ENCODE measurements at places on chromosomes 7 and 10.

GRCh38 chr10:91668913-91669312 lies 36.0 kb upstream of the PPP1R3C start:
- DNase-seq: no peak

DNA sequence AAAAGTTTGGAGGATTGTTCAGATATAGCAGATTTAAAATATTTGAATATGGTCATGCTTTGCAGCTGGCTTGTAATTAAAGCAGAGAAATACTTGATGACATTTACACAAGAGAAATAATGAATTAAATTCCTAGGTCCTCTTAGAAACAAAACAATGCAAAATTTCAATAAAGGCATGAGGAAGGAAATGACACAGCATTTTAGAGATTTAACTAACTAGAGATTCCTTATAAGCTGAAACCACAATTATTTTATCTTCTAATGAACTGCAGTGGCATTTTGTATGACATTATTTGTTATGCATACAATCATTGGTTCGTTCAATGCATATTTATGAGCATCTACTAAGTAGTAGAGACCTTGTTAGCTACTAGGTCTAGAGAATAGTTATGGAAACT lies 490.9 kb downstream of the ZWINT start:
- DNase-seq: no peak

- no peak for DNase-seq
Observed at GRCh38 chr7:140247559-140247958, 70.8 kb upstream of the KDM7A start.

DNA sequence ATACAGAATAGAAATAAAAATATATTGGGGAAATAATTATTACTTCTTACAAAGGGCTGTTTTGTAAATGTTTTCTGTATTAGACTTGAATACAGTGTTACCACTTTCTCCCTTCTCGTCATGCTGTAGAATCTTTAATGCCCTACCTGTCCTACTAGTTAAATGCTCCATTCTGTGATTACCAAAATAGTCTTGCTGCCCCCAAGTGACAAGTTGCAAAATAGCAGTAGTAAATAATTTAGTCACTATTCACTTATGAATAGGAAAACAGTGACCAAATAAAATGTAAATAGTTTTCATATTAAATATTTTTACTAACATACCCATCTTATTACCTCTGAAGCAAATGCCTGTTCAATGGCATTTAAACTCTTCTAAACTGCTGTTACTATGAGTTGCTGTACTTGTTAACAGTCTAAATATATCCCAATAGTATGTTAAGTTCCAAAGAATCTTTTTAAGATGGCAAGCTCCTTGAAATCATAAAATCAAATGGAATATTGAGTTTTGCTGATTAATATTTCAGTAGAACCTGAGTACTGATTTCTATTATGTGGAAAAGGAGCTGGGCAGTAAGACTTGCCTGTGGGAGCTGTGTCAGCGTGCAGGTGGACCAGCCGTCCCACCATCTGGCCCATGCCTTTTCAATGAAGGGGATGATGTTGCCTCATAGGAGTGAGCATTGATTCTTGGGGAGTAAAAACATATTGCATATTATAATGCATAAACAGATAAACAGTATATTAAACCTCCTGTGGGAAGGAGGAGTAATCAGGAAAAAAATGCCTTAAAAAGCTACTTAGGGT lies 18.1 kb upstream of the OIT3 start:
- no peak for DNase-seq

- no peak for DNase-seq
Observed at GRCh38 chr7:92425311-92425947, 21.9 kb upstream of the GATAD1 start.

- no peak for DNase-seq
Observed at GRCh38 chr10:72459301-72459700, 104.6 kb upstream of the DNAJB12 start.

GRCh38 chr7:81886211-81886764 lies 116.4 kb upstream of the HGF start:
- DNase-seq: no peak

All from bone marrow (tissue), 2 donors.